NCI-H2171 treated with DMSO at 0.1 percent for 48 hours (cell line): ENCODE measurements at places on chromosomes 3 and 15.

GRCh38 chr3:125129512-125129997, 73.8 kb upstream of the HEG1 start:
- peak; percentile 89 for DNase-seq

- DNase-seq, result no peak
Observed at GRCh38 chr3:35789042-35789831, 149.9 kb downstream of the ARPP21 start.

GRCh38 chr3:18087988-18088387, 337.2 kb downstream of the SATB1 start:
- DNase-seq, result peak; percentile 8

DNA sequence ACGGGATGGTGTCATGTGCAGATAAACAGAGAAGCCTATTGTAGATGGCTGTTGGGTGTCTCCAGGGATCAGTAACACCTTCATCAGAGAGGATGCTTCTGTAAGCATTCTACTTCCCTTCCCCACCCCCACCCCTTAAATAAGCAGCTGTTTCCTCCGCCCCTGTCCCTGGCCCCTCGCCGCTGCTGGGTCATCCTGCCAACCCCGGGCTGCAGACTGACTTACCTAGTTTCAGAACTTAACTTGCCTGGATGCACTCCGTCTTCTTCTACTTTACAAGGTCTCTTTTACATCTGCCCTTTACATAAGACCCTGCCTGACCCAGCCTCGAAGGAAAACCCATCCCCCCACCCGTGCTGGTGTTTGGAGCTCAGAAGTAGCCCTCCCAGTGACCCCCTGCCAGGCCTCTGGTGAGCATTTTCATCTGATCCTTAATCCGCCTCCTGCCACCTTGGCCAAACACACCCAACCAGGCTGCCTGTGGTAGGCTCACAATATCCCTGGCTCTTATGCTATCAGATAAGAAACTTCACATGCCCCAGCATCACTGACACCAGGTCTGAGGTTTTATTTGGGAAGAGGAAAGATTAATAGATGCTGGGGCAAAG, 103.0 kb upstream of the HES1 start:
- DNase-seq, result no peak

GRCh38 chr3:136067211-136067610, 101.7 kb downstream of the PPP2R3A start:
- no peak for DNase-seq

DNA sequence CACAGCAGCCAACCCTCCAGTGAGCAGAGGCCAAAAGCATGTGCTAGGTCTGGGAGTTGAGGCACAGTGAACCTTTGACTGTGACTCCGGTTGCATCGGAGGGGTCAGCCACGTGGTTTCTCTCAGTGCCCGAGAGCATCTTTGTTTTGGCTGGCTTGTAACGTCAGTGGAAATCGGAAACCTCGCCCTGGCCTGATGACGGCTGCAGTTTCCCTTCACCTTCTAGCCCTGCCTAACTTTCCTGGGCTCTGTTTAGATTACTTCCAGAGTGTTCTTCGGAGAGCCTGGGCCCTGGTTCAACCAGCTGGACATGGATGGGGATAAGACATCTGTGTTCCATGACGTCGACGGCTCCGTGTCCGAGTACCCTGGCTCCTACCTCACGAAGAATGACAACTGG, 56.6 kb downstream of the MESD start:
- DNase-seq, result no peak

- no peak for DNase-seq
Observed at GRCh38 chr3:129663045-129663446, 56.6 kb upstream of the PLXND1 start.

DNA sequence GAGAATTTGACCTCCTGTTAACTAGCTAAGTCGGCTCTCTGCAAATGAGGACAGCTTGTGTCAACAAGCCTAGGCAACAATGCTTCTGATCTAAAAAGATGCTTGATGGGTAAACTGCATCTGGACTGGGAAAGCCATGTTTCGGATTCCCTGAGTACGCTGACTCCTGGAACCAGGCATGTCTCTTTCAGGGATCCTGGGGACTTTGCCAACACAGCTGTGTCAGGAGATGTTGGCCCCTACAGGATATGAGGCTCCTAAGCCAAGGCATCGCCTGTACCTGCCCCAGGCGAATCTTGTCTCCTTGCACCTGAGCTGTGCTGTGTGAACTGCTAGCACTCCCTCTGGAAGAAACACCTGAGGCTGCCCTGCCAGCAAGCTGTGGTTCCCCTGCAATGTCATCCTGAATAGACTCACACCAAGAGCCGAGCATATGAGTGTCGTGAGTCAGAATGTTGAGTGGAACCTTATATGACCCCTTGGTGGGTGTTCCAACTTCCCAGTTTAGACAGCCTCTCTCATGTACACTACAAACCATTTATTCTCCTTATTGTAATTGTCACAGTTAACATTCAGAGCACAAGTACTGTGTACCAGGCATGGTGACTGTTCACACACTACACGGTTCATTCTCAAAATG, 17.0 kb downstream of the EOGT start:
- DNase-seq, result peak; percentile 56
